ENCODE measurements at places on chromosomes 1 and 21.

- DNase-seq = peak; percentile 70
Measured at GRCh38 chr1:145858238-145858900, 512 bp downstream of the PIAS3 start.

DNA sequence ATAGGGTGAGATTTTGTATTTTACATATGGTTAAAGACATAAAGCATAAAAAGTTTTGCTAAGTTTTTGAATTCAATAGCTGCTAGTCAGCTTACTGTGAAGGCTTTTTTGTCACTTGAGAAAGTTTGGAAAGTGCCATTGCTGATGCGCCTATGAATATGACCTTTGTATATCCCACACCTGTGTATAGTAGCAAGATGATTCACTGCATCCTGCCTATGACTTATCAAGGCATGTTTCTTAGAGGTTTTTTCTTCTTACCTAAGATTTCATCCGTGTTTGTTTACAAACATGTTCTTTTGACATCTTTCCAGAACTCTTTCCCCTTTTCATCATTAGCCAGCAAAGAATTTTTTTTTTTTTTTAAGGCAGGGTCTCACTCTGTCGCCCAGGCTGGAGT, 51.5 kb downstream of the PRKAA2 start:
- no peak for DNase-seq

GRCh38 chr1:228876187-228876586, 140.9 kb downstream of the RHOU start:
- DNase-seq = no peak

DNA sequence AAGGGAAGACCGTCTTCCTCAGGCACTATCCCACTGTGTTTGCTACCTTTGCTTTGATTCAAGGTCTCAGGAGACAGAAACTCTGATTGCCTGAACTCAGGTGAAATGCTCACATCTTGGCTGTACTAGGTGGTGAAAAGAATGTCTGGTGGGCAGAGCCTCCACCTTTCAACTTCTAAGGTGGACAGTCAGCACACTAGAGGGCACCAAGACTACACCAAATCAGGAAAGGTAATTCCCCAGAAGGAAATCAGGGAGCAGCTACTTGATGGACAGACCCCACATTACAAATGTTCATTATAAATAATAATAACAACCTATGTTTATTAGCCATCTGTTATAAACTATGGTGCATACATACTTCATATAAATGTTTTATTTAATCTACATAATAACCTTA, 220.9 kb downstream of the ATG4C start:
- DNase-seq = no peak

DNA sequence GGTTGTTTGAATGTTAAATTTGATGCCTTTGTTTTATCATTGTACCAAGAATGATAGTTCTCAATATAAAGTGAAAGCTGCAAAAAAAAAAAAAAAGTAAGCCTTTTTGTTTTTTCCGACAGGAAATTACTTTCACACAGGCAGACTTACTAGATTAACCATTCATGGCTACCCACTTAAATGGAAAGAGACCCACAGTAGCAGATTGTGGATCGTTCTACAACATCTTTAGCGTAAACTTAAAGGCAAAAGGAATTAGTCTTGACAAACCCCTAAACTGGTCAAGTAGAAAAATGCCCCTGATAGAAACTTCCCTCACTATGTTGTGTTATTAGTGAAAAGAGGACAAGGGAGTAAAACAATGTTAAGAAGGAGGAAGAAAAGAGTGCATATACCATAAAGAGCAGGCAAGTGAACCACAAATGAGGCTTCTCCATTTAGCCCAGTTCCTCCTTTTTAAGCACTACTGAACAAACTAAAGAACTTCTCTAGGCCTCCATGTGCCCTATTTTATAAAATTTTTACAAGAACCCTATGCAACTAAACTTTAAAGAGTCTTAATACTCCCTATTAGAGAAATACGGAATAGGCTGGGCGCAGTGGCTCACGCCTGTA, 1560.3 kb downstream of the MRPL39 start:
- no peak for DNase-seq

DNA sequence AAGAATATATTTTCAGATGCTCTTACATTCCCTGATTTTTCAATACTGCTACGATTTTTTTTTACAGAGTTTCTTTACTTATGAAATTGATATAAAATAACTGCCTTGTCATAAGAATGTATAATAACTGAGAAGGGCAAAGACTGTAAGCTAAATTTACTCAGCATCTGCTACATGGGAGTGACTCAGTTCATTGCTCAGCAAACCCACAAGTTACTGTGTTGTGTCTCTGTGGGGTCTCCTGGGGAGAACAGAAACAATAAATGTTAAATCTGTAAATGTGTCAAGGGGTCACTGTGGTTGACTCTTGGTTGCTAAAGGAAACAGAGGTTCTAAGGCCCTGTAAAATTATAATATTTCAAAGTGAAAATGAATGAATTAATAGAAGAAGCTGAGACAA, 210.3 kb upstream of the CACYBP start:
- no peak for DNase-seq

DNA sequence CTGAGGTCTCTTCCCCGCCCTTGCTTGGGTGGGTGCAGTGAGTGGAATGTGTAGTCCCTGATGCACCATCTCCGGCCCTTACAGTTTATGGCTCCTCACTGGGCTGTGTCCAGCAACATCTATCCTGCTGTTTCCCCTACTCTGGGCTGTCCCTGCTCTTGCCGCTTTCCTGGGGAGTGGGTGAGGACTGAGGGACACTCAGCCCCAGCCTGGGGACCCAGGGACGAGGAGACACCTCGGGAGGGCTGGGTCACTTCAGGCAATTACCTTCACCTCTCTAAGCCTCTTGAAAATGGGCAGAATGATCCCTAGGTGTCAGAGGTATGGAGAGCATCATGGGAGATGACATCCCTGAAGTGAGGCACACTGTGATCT, 13.6 kb upstream of the LRP8 start:
- DNase-seq = no peak

GRCh38 chr1:177907000-177907399, 62.9 kb downstream of the SEC16B start:
- no peak for DNase-seq

DNA sequence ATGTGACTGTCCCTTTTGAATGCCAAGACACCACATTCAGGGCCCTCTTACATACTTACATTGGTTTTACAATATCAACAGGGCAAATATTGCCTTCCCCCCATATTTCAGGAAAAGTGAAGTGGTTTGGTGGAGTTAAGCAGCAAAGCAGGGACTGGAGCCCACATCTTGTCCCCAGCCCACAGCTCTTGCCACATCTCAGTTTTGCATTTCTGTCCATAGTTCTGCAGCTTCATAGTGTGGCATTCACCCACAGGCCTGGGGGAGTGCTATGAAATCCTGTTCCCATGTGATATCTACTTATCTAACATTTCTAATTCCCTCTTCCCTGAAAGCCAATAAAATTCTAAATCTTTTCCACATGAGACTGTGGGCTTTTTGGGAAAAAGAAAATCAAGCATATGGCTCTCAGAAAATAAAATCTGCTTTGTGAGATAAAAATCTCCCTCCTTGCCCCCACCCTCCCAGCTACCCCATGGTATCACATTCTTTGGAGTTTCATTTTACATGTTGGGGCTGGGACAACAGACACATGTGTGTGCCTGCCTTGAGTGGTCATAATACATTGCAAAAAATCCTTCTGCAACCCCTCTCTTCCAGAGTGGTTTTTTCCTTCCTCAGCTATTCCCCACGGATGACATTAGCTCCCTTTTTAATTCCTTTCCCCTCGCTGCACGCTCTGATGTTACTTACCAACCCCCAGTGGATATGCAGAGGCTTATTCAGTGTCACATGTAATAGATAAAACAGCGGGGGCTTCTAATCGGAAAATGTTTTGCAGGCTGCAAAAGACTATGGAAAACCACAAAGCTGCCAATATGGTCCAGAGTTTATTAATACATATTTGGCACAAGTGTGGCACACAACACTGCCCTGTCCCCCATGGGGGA, 20.5 kb upstream of the CD2 start:
- no peak for DNase-seq

DNA sequence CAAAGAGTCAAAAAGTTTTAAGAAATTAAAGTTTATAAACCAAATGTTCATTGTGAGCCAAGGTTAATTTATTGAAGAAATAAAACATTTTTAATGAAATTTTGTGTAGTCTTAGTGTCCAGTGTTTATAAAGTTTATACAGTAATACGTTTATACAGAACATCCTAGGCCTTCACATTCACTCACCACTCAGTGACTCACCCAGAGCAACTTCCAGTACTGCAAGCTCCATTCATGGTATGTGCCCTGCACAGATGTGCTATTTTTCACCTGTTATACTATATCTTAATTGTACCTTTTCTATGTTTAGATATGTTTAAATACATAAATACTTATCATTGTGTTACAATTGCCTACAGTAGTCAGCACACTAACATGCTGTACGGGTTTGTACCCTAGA, 33.6 kb downstream of the TYW3 start:
- no peak for DNase-seq

GRCh38 chr1:211710566-211711314, 35.3 kb upstream of the NEK2 start:
- DNase-seq = no peak

DNA sequence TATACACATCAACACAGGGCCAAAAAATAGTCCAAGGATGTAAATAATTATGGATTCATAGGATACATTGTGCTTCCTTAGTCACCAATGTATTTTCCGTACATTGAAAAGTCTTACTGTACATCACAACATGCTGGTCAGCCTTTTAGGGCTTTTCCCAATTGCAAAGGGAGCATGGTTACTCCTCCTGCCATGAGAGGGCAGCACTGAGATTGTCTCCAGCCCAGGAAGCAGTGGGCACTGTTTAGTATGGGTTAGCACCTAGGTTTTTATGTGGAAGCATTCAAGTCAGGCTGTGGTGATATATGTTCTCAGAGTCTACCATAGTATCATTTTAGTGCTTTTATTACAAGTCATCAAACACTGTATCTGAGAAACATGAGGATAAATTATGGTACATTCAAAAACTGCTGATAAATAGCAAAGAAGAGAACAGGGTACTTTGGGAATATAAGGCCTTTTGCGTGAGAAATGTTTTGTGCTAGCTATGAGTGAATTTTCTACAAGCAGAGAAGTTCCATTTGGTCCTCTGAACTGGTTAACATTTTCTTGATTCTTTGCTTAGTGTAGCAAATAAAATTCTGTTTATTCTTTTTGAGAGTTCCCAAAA, 34.0 kb downstream of the ST6GALNAC5 start:
- DNase-seq = no peak

GRCh38 chr1:56506951-56507491, 72.3 kb downstream of the PLPP3 start:
- no peak for DNase-seq

DNA sequence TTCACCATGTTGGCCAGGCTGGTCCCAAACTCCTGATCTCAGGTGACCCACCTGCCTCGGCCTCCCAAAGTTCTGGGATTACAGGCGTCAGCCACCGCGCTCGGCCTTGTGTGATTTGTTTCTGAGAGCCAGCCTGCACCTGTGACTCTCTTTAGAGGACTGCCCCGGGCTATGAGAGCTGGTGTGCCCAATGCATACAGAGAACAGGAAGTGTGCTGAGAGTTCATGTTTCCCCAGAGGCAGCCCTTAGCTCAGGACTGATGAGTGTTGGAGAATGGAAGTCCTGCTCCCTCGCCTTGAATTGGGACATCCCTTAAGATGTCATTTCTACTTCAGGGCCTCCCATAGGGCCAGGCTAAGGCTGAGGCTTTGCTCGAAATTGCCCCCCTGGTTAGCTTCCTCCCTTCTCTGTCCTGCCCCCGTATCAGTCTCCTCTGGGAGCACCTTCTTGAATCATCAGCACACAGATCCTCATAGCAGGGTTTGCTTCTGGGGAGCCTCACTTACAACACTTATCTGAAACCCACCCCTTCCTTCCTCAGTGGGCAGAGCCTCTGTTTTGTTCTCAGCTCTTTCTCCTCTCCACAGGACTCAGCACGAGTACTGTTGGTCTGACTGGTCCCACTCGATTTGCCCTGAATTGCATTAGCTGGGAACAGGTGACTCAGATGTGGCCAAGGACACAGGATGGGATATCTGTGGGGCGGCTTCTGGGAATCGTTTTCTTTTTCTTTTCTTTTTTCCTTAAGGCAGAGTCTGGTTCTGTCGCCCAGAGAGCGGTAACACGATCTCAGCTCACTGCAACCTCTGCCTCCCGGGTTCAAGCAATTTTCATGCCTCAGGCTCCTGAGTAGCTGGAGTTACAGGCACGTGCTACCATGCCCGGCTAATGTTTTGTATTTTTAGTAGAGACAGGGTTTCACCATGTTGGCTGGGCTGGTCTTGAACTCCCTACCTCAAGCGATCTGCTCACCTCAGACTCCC, 80.1 kb downstream of the UBIAD1 start:
- DNase-seq = no peak
